ENCODE measurements at places on chromosomes 4 and X.

DNA sequence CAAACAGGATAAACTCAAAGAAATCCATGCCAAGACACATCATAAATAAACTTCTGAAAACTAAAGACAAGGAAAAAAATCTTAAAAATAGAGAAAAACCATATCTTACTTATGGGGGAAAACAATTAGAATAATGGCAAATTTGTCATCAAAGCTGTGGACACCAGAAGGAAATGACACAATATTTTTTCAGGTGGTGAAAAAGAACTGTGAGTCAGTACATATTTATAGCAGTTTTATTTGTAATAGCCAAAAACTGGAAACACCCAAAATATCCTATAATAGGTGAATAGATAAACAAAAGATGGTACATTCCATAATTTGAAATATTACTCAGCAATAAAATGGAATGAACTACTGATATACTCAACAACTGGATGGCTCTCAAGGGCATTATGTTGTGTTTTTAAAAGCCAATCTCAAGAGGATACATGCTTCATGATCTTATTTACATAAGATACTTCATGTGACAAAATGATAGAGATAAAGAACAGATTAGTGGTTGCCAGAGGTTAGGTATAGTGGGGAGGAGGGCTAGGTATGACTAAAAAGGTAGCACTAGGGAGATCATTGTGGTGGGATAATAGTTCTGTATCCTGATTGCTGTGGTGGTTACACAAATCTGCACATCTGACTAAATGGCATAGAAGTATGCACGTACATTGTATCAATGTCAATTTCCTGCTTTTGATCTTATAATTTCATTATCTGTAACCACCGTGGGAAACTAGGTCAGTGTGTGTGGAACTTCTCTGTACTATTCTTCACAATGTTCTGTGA is 191.9 kb downstream of the PPP1R2C start:
- no peak for DNase-seq

DNA sequence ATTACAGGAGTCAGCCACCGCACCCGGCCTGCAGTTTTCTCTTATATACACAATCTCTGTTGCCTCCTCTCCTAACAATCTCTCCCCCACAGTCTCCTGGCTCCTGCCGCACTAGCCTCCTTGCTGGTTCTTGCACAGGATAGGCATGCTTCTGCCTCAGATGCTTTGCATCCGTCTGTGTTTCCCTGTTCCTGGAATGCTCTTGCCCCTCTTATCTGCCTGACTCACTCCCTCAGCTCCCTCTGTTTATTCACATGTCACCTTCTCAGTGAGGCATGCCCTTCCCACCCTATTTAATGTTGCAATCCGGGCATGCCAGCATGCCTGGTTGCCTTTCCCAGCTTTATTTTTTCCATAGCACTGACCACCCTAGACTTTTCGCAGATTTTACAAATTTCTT is 161.9 kb downstream of the PHF8 start:
- DNase-seq = no peak

GRCh38 chr4:82797040-82797404 is 1.6 kb downstream of the SCD5 start:
- peak; percentile 30 for DNase-seq

DNA sequence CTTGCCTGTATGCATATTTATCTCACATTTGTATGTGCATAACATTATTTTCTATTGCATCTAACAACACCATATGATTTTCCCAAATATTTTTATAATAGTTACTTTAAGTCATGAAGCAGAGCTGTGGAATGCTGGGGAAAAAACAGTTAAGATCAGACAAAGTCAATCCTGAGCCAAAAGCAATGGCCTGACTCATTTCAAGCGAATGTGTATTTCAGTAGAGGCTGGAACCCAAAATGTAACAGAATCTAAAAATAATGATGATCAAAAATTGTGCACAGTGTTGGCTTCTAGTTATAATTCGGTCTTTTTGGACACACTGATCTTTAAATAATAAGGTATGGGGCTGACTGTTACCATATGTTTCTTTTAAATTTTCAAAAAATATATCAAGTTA is 516.2 kb upstream of the ADGRL3 start:
- DNase-seq = no peak

DNA sequence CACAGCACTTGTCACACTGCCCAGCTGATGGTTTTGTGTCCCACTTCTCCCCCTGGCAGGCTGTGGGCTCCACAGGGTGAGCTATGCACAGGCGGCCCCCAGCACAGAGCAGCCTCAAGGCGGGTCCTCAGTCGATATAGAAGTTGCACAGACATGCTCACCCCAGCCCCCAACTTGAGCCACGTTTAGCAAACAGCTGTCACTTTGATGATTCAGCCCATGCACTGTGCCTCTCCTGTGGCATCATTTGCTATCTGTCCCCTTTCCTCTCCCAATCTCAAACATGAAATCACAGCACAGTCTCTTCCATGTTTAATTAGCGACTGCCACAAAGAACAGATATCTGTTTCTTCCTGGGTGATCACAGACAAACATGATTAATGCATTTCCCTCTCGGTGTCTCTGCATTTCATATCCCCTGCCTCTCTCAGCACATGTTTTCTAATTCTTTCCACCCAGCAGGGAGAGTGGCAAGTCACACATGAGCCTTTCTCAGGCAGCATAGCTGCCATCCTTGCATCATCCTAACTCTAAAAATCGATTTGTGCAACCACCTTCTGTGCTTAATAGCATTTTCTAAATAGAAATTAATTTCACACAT is 204.9 kb downstream of the EVC2 start:
- no peak for DNase-seq

- no peak for DNase-seq
Observed at GRCh38 chr4:88799900-88800299, 102.3 kb upstream of the NAP1L5 start.

GRCh38 chr4:185113340-185113739 is 29.7 kb upstream of the SLC25A4 start:
- DNase-seq = no peak

DNA sequence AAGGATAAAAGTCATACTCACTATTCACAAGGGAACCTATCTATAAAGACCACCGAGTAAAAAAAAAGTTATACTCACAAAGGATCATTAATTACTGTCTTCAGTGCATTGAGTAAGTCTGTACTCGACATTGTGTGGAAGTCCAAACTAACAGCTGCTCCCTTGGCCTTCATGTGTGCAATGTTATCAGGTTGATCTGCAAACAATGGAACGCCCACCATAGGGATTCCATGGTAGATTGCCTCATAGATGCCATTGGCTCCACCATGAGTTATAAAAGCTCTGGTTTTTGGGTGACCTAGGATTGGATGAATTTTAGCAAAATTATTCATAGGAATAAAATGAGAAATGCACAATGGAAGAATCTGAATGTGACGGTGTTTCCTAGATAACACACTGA is 10.6 kb downstream of the UGT2B4 start:
- DNase-seq = no peak

DNA sequence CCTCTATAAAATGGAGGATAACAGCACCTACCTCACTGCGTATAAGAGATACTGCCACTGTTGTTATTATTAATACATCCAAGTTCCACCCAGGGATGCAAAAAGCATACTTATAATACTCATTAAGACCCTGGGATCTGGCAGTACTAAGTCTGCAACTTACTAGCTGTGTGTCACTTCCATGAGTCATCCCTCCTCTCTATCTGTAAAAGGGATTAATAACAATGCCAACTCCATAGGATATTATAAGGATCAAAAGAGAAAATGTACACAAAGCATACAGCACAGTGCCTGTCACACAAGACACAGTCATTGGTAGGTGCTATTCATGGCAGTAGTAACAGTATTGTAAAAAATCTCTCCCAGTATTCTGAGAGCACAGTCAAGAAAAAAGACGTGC is 216.7 kb downstream of the HS6ST2 start:
- no peak for DNase-seq

DNA sequence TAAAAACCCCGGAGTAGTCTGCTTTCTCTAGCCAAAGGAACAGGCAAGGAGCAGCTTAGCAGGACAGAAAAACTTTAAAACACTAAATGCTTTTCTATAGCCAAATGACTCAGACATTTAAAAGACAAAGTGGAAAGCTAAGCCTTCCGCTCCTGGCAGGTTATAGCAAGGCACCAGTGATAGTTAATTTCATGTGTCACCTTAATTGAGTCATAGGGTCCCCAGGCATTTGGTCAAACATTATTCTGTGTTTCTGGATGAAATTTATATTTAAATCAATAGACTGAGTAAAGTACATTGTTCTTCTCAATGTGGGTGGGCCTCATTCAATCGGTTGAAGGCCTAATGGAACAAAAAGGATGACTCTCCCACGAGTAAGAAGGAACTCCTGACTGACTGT is 885.7 kb upstream of the ADGRL3 start:
- DNase-seq = no peak

GRCh38 chr4:24890561-24891126 is 22.2 kb downstream of the CCDC149 start:
- DNase-seq = peak; percentile 92

DNA sequence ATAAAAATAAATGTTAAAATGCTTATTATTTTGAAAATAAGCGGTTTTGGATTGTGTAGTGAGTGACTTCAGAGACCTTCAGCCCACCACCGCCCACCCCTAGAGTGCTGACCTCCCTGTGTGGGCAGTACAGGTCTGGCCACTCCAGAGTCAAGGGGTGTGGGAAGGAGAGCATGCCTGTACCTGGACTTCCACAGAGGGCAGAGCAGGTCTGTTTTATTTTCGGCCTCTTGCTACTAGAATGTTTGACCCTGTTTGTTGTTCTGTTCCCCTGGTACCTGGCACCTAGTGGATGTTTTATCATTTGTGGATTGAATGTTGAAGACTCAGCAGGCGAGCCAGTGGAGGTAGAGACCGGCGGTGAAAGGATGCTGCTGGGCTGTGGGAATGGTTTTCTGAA is 14.3 kb downstream of the PIGG start:
- DNase-seq = no peak

- DNase-seq = no peak
Observed at GRCh38 chrX:72634331-72634730, 61.7 kb upstream of the HDAC8 start.

DNA sequence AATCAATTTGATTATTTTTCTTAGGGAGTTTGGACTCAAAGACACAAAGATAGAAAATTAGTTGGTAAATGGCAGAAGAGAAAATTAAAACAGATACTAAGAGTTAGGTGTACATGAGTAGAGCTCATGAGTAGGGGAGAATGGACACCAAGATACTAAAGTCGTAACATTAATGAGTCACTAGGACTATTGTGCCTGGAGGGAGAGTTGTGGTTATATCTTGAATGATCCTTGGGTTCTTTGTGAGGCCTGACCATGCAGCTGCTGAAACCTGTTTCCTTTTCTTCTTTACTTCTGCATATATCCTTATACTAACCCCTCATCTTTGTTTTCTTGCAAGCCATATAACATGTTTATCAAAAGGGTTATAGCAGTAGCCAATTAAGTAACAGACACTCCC is 532.8 kb downstream of the RPA4 start:
- DNase-seq = no peak

DNA sequence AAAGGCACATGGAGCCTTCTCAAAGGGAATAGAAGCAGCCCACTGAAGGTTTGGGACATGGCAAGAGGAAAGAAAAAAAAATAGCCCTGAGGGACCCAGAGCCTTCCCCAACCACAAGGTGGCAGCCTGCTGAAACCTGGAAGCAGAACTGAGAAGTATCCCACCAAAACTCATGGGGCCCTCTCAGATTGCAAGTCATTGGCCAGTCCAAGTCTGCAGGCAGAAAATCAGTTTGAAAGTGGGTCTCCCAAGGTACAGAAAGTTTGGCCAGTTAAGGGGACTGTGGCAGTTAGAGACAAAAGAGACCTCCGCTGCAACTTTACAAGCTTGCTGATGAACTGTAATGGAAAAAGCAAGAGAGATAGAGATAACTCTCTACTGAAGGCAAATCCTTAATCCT is 155.8 kb downstream of the ANTXR2 start:
- no peak for DNase-seq

- no peak for DNase-seq
Observed at GRCh38 chr4:124025428-124025827, 628.8 kb downstream of the SPRY1 start.

- no peak for DNase-seq
Observed at GRCh38 chr4:92952426-92952825, 648.7 kb downstream of the GRID2 start.

DNA sequence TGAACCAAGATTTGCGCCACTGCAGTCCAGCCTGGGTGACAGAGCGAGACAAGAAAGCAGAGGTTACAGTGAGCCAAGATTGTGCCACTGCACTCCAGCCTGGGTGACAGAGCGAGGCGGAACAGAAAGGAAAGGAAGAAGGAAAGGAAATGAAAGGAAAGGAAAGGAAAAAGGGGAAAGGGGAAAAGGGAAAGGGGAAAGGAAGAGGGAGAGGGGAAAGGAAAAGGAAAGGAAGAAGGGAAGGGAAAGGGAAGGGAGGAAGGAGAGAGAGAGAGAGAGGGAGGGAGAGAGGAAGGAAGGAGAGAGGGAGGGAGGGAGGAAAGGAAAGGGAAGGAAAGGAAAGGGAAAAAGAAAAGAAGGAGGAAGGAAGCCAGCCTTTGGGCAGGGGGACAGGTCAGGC is 76.6 kb downstream of the PRKX start:
- no peak for DNase-seq

DNA sequence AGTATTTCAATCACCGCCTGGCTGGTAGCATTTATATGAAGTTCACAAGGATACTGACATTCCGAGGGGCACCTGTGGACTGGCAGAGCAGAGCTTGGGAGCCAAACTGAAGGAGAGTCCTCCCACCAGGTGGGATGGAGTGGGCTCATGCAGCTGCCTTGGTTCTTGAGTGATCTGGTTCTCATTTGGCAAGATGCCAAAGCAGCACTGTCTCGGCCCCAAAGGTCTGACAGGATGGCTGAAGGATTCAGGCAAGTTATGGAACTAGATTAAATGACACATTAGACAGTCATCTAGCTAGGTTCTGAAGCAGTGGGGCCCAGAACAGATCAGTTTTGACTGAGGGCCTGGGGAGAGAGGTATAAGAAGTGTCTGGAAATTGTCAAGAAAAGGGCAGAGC is 3.2 kb downstream of the FGF16 start:
- DNase-seq = no peak

DNA sequence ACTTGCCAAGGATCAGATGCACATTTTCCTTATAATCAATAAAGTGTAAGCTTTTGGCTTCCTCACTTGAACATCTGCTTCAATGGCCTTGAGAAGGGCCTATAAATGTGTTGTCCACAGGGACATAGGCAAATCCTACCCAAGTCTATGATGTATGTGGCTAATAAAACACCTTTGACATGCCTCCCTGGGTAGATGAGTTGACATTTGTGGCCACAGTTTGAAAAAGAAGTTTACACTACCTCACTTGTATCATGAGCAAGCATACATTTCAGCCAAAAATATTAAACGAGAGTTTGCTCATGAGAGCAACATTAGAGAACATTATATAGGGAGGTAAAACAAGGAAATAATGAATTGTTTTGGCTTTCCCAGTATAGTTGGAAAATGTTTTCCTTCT is 1067.7 kb downstream of the C4orf33 start:
- no peak for DNase-seq

DNA sequence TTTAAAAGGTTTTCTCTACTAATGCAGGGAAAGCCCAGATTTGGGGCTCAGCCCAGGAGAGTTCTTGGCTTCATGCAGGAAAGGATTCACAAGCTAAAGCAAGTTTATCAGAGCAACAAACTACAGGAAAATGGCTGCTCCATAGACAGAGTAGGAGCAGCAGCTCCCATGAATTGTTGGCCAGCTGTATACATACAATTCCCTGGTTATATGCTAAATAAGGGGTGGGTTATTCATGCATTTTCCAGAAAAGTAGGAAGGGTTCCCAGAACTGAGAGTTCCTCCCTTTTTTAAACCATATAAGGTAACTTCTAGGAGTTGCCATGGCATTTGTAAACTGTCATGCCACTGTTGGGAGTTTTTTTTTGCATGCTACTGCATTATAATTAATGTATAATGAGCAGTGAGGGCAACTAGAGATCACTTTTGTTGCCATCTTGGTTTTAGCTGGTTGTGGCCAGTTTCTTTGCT is 2.6 kb downstream of the C4orf33 start:
- DNase-seq = no peak

All from DMS79 (cell line).